GM23248 (cell line): ENCODE measurements at places on chromosomes 11 and 22.
A peak's percentile ranks its signal among the peaks of the same experiment; 100 is the strongest.

- DNase-seq = no peak
These were observed 22.5 kb downstream of the TMPRSS13 start for GRCh38 chr11:117906710-117907109.

GRCh38 chr22:30289980-30290313, 642 bp upstream of the CASTOR1 start:
- DNase-seq = no peak

DNA sequence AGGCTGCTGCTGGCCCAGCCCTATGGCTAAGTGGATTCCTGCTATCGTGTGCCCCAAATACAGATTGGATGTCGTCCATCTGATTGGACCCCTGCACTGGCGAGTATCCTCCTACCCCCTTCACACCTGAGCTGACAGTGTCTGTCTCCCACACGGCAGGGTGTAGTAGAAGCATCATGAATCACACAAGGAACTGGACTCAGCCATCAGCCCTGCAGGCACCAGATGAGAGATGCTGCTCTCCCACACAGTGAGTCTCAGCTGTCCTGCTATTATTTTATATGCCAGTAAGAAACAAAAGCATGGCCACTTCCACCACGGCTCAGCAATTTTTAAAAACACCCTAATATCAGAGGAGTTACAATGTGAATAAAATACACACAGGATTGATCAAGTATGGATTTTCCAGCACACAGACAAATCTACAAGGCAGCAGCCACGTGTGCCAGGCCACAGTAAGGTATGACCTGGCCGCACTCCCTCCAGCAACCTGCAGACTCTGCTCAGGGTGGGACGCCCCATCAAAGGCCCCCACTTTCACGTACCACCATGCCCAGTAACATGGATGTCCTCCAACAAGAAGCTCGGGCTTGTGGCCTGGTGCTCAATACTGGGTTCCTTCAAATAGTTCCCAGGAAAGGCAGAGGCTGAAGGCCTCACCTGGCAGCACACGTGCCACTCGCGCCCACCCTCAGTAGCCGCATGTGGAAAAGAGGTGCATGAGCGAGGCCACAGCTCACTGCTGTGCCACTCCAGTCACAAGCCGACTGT, 16.4 kb upstream of the SLC25A1 start:
- DNase-seq = no peak

DNA sequence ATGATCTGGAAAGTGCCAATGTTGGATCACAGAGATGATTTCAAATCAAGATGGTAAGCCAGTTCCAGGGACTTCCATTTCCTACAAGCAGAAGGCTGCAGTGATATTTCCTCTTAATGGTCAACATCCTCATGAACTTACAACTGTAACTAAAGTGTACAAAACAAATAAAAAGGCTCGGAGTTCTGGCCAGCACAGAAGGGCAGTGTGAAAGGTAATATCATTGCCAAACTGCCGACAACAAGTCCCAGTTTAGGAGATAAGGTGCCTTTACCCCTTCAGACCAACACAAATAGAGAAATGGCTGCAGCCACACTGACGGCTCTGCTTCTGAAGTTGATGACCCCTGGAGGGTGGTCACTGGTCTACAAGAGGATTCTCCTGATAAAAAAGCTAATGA, 91.1 kb downstream of the ETS1 start:
- DNase-seq = no peak

- DNase-seq = no peak
These were observed 21.4 kb downstream of the UVRAG start for GRCh38 chr11:75836417-75836816.

- peak; percentile 13 for DNase-seq
These were observed 360.8 kb upstream of the PITPNB start for GRCh38 chr22:28279888-28280287.

DNA sequence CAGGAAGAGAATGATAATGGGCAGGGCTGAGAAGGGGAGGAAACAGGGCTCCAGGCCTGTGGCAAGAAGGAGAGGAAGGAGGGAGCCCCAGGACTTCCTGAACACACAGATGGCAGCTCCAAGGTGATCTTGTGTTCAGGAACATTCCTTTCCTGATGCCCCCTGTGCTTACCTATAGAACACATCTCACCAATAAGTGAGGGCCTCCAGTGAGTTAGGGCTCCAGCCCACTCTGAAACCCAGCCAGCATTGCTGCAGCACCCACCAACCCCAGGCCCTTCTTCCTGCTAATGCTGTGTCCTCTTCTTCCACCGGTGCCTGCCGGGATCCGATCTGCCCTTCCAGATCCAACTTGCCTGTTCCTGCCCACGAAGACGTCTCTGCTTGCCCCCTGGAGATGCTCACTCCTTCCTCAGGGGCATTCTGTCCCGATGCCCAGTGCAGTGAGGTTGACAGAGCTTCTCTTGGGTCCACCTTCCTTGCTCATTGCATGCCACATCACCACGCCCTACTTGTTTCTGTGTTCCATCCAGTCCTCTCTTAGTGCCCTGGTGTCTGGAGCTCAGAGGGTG, 17.4 kb downstream of the ANKK1 start:
- no peak for DNase-seq

GRCh38 chr22:39184586-39185577, 32.4 kb upstream of the CBX7 start:
- peak; percentile 94 for DNase-seq

DNA sequence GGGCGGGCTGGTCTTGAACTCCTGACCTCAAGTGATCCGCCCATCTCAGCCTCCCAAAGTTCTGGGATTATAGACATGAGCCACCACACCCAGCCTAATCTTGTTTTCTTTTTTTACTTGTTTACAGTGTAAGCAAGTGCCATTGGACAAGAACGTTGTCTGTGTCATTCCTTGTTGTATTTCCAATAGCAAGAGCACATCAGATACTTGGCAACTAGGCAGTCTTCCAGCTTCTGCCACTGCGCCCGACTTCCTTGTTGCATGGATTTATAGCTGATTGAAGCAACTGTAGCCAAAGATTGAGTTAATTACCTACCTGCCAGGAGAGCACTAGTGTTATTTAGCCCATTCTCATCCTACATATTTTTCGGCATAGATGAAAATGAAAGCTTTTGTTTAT, 3.1 kb upstream of the SGSM3 start:
- DNase-seq = no peak

DNA sequence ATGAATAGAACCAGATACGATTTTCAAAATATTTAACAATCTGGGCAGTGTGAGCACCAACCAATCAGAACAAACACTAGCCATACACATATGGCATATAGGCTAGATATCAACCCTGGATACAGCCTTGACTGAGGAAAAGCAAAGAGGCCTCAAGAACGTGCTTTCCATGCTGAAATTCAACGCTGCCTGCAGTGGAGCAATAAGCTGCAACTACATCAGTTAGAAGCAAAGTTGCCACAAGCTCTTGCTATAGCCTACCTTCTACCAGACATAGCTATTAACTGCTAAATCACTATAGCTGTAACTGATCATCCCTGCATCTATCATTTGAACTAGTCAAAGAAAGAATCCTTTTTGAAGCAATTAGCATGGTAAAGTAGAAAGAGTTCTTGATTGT, 42.5 kb downstream of the DENND5A start:
- DNase-seq = no peak

DNA sequence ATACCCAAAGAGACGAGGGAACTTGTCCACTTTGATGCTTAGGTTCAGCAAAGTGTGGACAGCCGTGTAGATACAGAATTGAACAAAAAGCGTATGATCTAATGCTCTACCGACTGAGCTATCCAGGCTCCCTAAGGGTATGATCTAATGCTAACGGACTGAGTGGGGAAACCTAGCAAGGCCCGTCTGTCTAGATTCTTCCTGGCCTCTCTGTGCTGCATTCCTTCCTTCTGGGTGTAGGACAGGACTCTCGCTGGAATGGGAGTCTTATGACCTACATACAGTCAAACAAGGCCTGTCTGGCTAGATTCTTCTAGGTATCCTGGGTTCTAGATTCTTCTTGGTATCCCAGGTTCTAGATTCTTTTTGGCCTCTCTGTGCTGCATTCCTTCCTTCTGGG, 8.4 kb upstream of the SLC15A3 start:
- no peak for DNase-seq

DNA sequence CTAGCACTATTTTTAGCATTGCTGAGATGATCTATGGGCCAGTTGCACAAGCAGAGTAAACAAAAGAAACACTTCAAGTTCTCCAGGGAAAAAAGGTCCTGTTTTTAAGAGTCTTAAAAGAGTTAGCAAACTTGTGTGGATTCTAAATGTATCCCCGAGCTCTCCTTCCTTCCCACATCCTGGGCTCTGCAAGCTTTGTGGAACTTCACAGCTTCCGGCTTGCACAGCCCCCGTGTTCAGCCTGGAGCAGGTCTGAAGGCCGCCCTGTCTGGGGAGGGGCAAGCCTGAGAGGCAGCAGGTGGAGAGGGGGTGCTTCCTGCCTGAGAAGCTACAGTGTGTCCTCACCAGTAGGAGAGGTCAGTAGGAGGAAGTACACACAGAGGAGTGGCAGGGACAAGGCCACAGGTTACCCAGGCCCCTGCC, 35.1 kb upstream of the SUSD2 start:
- peak; percentile 73 for DNase-seq

- DNase-seq = no peak
These were observed 134.5 kb downstream of the ADAMTS15 start for GRCh38 chr11:130582981-130583380.

- DNase-seq = no peak
These were observed 13.3 kb downstream of the APOL3 start for GRCh38 chr22:36147196-36147791.

DNA sequence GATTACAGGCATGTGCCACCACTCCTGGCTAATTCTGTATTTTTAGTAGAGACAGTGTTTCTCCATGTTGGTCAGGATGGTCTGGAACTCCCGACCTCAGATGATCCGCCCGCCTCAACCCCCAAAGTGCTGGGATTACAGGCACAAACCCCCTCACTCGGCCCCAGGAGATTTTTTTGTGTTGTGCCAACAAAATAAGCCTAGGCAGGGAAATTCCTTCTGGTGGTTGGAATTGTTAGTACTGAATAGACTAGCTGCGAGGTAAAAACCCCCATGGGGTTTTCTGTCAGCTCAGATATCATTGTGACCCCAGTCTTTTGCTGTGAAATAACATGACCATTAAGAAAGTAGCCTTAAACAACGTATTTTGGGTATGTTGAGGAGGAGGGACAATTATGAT, 144.9 kb downstream of the BCR start:
- no peak for DNase-seq

GRCh38 chr11:64765851-64766665, 6.3 kb upstream of the PYGM start:
- no peak for DNase-seq

DNA sequence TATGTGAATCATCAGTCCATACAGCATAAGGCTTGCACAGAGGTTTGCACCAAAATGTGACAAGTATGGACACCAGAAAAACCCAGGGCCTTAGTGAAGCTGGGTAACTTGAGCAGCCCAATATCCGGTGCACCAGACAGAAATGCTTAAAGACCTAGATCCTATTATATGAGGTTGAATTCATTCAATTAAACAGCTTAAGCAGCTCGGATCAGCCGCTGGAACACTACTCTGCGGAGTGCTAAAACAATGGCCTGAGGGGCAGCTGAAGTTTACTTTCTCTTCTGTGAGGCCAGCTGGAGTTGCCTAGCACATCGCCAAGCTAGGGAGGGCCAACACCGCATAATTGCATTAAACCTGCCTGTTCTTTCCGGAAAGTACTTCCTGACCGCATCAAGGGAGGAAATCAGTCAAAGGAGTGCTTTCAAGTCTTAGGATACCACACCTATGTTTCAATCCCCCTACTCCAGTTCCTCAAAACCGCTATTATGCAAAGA, 17.0 kb upstream of the FAM181B start:
- no peak for DNase-seq

- no peak for DNase-seq
These were observed 921.9 kb upstream of the TENM4 start for GRCh38 chr11:80362563-80363340.

GRCh38 chr11:62909107-62909894, 11.9 kb downstream of the CHRM1 start:
- peak; percentile 86 for DNase-seq

DNA sequence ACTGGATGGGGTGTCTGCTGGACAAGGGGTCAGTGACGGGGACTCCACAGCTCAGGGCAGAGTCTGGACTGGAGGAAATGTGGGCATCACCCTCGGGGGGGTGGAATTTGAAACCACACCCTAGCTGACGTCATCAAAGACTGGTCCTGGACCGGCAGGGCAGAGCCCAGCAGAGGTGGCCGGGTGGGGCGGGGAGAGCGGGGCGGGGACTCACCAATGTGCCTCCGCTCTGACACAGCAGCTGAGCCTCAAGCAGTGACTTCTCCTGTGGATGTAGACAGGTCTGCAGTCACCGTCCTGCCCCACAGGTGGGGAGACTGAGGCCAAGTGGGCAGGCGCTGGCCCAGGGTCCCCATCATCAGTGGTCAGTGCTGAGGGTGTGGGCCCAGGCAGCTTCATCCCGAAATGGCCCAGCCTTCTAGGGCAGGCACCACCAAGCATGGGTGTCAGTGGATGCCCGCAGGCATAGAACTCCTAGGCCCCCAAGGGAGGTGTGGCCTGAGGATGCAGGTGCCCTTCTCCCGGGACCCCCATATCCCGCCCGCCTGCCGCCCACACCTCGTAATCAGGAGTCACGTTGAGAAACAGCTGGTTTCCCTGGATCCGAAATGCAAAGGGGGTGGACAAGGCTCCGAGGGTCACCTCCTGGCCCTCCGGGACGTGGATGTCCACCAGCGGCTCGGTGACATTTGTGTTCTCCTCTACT, 603 bp downstream of the CDHR5 start:
- DNase-seq = peak; percentile 60

GRCh38 chr11:116730241-116730561, 42.6 kb downstream of the BUD13 start:
- DNase-seq = no peak

- peak; percentile 70 for DNase-seq
These were observed 366.9 kb downstream of the NTM start for GRCh38 chr11:131737357-131737756.

DNA sequence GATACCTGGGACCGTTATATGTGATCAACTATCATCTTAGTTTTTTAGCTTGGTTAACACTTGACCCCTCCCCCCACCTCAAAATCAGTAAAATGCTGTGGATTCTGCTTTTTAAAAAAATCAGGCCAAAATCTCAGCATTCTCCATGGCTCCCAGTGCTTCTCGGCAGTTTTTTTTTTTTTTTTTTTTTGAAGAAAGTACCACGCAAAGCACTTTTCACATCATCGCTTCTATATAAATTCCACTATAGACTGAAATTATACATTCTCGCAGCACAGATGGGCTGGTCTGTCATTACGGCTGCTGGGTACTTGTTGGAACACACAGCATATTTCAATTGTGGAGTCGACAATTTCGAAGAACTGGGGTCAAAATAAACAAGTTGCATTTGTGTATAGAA, 67.7 kb upstream of the PPARA start:
- DNase-seq = peak; percentile 62

DNA sequence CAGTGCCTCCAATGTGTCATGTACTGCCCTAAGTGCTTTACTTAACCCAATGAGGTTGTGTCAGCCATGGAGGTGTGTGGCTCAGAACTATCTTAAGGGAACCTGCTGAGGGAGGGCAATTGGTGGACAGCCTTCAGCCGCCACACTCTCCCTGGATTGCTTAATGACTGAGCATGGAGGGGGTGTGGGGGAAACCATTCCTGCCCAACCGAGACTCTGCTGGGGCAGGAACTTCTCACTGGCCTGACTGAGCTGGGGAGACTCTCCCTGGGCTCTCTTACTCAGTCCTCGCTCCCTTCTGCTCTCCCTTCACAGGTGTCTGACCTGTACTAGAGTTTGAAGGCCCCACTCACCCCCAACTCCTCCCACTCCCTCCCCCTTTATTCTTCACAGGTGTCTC, 114.8 kb downstream of the CCDC81 start:
- DNase-seq = no peak
